ENCODE measurements at places on chromosomes 1 and 21. TPM values are rescaled to one million over a fixed set of nuclear protein-coding genes. Genes with fewer than 3 reads are reported as not detected.

The IFI44L gene
- 4.6 TPM for total RNA-seq

The CD1D gene
- total RNA-seq: 8.0 TPM

The CD101 gene
- 0.14 TPM for total RNA-seq

The SUCO gene
- total RNA-seq: 25.8 TPM

The UCK2 gene
- 52.1 TPM for total RNA-seq

The CLCA4 gene
- total RNA-seq: not detected

The KRTAP19-1 gene
- total RNA-seq: not detected

The CXADR gene
- 2.0 TPM for total RNA-seq

The KLHDC9 gene
- 1.8 TPM for total RNA-seq

The CNR2 gene
- not detected for total RNA-seq

The RPL5 gene
- total RNA-seq: 1,416 TPM

The MAP3K7CL gene
- total RNA-seq: 3.7 TPM

All from smooth muscle cell of bladder (primary cell).